GM12878 (cell line): ENCODE measurements at places on chromosomes 3 and 15.

GRCh38 chr15:40352281-40352901 lies 1.6 kb downstream of the PHGR1 start:
- no peak for DNase-seq

GRCh38 chr15:40063563-40064011 lies 24.6 kb upstream of the SRP14 start:
- no peak for DNase-seq

GRCh38 chr3:46283881-46284450 lies 41.7 kb downstream of the CCR3 start:
- DNase-seq: no peak

- no peak for DNase-seq
Observed at GRCh38 chr15:92316586-92317295, 76.9 kb upstream of the ST8SIA2 start.

- no peak for DNase-seq
Observed at GRCh38 chr3:178439504-178439903, 96.7 kb upstream of the KCNMB2 start.

- peak; percentile 44 for DNase-seq
Observed at GRCh38 chr3:94004301-94004910, 24.0 kb downstream of the STX19 start.

- no peak for DNase-seq
Observed at GRCh38 chr3:135994708-135995337, 29.3 kb downstream of the PPP2R3A start.

- DNase-seq: no peak
Observed at GRCh38 chr3:32302601-32303398, 64.3 kb downstream of the CMTM8 start.

- no peak for DNase-seq
Observed at GRCh38 chr3:5768281-5768945, 580.9 kb downstream of the EDEM1 start.

- no peak for DNase-seq
Observed at GRCh38 chr3:173618703-173619102, 221.2 kb downstream of the NLGN1 start.

DNA sequence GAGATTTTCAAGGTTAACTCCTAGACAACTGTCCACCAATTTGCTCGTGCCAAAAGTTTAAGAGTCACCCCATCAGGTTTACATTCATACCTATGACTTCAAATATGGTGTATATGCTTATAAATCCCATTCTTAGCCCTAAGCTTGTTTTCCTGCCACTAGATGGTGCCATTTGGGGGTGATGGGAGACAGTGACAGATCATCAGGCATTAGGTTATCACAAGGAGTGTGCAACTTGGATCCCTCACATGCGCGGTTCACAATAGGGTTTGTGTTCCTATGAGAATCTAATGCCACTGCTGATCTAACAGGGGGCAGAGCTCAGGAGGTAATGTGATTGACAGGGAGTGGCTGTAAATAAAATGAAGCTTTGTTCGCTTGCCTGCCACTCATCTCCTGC lies 182.7 kb downstream of the CNTN6 start:
- no peak for DNase-seq

GRCh38 chr15:62631076-62631724 lies 411.3 kb upstream of the TPM1 start:
- no peak for DNase-seq

GRCh38 chr15:91649016-91649415 lies 204.5 kb upstream of the SLCO3A1 start:
- DNase-seq: no peak

DNA sequence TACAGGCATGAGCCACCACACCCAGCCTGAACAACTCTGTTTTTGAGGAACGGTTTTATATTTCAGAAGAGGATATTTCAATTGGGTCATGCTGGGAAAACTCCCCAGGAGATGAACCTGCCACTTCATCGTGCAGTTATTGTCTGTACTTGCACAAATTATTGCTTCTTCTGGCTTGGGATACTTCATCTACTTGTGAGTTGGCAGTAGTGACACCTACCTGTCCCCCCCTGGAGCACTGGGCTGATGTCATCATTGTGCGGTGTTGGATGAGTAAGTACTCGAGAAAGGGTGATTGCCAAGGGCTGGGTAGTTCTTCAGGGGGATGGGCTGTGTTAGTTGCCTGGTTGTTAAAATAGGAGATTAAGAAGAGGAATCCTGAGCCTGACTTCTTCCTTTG lies 85.1 kb upstream of the SAMMSON start:
- DNase-seq: no peak

DNA sequence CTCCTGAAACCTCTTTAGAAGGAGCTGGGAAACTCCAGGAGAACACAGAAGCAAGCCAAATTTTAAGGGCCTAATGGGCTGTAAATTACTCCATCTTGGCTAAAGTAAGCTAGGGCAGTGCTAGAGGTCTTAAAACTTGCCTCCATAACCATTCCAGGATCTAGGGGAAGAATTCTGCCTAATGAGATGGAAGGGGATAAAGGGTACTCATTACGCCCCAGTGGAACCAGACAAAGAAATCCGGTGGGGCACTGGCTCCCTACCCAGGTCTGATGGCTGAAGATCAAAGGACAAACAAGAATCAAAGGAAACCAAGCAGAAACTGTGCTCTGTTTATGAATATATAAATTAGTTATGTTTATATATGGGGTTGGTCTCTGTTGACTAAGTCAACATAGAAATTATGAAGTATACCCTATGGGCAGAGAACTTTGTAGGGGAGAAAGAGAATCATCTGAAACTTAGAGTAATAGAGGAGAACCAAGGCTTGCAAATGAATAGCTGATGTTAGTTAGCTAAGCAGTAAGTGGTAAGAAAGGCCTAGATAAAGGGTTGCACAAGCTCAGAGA lies 57.8 kb downstream of the NCEH1 start:
- no peak for DNase-seq

DNA sequence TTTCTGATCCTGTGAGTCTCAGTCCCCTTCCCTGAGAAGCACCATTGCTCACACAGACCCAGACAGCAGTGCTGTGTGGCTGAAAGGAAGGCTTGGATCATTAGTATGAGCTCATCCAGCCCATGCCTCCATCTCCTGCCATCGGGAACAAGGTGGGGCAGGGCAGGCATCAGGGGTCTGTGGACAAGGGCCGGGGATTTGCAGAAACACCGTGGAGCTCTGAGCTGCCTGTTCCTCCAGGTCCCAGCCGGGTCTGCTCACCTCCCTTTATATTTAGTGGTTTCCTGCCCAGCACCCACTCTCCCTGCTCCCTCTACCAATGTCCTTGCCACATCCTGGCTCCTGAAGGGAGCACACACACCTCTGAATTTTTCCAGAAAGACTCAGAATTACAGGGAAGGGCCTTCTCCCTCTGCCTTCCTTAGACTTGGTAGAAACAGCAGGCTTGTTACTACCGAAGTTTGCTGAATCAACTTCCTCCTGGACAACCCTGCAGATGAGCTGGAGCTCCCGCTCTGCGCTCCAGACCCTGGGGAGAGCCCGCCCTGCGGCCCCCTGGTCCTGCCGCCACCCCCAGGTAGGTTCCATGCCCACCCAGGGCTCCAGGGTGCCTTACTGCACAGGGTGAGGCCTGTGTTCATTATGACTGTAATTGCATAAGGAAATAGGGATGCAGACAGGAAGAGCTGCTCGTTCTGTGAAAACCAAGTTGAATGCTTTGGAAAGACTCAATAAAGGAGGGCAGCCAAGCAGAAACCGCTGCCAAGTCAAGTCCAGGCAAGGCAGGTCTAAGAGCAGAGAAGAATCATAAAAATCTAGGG lies 128.1 kb downstream of the NSMCE3 start:
- DNase-seq: no peak

DNA sequence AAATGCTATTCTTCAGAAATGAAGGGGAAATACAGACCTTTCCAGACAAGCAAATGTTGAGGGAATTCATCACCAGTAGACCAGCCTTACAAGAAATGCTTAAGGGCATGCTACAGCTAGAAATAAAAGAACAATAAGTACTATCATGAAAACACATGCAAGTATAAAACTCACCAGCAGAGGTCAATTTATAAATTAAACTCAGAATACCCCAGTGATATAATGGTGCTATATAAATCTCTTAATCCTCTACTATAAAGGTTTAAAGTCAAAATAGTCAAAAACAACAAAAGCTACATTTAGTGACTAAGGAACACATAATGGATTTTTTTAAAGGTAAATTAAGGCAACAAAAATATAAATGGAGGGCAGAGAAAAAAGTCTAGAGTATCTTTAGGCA lies 142.5 kb downstream of the CPNE4 start:
- no peak for DNase-seq

- DNase-seq: no peak
Observed at GRCh38 chr3:197406266-197406665, 107.9 kb upstream of the DLG1 start.

DNA sequence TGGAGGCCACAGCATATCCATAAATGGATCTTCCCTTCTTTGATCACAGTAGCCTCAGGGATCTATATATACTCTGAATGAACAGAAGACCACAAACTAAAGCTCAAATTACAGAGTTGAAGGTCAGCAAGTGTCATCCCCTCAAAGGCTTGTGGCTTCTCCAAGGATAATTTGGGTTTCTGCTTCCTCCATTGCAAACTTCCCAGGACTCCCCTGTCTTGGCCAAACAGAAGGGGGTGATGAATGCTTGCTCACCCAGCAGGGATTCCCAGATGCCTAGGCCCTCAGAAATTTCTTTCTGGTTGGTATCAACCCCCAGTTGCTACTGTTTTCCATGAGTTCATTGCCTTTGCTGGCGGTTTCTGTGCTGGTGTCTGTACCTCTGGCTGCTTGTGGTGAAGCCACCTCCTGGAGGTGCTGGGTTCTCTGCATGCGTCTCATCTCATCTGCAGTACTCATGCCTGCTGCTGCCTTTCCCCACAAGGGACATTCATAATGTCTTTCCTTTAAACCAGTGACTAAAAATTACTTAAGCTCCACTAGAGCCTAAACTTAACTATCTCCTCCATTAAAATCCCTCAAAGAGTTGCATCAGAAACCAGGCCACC lies 17.7 kb downstream of the ENTPD3 start:
- DNase-seq: no peak

DNA sequence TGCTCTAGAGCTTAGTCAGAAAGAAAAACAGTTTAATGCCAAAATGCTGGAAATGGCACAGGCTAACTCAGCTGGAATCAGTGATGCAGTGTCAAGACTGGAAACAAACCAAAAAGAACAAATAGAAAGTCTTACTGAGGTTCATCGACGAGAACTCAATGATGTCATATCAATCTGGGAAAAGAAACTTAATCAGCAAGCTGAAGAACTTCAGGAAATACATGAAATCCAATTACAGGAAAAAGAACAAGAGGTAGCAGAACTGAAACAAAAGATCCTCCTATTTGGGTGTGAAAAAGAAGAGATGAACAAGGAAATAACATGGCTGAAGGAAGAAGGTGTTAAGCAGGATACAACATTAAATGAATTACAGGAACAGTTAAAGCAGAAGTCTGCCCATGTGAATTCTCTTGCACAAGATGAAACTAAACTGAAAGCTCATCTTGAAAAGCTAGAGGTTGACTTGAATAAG lies 150.5 kb upstream of the LRRFIP2 start:
- DNase-seq: no peak

- DNase-seq: peak; percentile 13
Observed at GRCh38 chr3:124451630-124452317, 278.5 kb upstream of the UMPS start.

- DNase-seq: no peak
Observed at GRCh38 chr3:159005137-159005536, 203.3 kb downstream of the MFSD1 start.

DNA sequence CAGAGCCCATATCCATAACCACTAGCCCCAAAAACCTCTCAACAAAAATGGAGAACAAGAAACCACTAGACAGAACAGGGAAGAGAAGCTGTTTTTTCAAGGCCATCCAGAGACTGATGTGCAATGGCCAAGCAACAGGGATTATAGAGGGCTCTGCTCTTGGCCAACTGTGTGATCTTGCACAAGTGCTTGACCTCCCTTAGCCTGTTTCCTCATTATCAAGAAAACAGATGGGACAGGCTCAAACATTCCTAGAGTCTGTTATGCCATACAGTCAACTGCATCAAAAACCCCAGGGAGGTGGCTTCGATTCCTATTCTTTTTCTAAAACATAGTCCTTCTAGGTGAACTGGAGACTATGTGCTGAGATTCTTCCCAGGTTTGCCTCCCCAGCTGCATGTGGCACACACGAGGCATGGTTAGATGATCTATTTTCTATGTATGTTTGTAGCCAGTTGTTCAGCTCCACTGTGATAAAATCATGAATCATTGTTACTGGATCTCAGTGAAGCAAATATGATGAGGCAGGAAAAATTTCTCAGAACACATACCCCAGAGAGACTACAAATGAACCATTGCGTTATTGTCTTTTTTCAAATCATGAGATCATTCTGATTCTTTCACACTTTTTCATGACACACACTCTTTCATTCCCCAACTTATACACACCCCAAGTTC lies 132.9 kb upstream of the TGFBR2 start:
- no peak for DNase-seq

DNA sequence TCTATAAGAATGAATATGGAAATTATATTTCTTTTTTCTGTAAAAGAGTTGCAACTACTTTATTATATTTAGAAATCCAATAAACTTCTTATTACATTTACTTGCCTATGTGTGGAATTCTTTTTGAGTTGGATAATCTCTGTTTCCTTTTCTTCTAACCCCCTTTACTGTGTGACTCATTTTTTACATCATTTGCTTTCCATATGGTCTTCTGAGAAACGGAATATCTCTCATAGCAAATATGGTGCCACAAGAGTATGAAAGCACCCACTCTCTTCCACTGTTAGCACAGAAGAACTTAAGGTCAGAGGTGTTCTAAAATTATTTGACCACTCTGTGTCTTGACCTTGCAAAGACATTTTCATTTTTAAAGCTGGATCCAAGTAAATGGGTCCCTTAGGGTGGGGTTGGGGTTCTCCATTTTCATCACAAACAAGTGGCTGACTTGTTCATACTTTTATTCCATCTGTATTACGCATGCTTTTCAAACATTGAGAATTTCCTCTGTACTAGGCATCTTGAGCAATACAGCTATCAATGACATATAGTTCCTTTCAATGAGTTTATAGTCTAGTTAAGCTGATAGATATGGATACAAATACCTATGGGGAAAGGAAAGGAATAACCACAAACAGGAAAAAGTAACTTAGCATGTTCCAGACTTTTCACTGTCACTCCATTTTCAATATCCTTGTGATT lies 281.1 kb upstream of the TPRG1 start:
- no peak for DNase-seq

GRCh38 chr3:54932606-54933005 lies 4.7 kb upstream of the LRTM1 start:
- no peak for DNase-seq

DNA sequence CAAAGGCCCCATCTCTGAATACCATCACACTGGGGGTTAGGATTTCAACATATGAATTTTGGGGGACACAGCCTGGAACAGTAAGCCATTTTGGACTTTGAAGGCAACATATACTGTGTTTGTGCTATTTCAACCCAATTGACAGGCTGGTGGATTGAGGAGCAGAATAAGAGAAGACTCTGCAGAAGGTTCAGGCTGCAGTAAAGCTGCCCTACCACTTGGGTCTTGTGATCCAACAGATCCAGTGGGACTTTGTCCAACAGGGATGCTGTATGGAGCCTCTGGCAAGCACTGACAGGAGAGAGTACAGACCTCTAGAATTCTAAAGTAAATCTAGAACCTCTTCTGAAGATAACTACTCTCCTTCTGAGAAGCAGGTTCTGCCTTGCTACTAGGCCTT lies 1.1 kb upstream of the BCL2L10 start:
- no peak for DNase-seq

- DNase-seq: peak; percentile 30
Observed at GRCh38 chr3:10474847-10475246, 30.5 kb downstream of the ATP2B2 start.

GRCh38 chr3:71858503-71859122 lies 73.7 kb upstream of the PROK2 start:
- no peak for DNase-seq

- no peak for DNase-seq
Observed at GRCh38 chr3:44509393-44509921, 32.0 kb upstream of the ZNF445 start.
